NCI-H2081 treated with DMSO at 0.1 percent for 48 hours (cell line): ENCODE measurements at places on chromosomes 13 and 19.
A peak's percentile ranks its signal among the peaks of the same experiment; 100 is the strongest.

DNA sequence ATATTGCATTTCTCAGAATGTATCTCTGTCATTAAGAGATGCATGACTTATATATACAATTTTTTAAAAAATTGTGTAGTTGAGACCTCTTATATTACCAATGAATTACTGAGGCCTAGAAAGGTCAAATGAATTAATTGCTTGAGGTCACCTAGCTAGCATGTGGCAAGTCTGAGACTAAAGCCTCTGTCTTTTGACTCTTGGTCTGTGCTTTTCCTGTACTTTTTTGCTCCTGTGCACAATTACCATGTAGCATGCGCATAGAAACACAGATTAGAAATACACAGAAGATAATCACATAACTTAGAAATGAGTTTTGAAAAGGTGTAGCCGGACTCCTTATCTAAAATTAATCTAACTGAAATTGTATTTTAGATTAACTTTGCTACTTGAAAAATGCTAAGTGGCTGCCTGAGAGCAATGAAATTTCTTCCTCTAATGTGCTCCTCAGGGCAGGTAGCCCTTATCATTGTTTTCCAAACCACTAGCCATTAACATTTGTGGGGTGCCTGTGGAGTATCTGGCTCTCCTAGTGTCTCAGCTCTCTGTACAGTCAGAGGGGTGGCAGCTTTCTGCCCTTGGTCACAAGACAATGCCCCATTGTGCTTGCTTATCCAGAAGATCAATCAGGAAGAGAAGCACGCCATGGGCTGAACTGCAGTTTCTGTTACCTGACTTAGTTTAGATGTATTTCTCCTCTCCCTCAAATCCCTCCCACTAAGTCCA lies 119.6 kb downstream of the RFC3 start:
- DNase-seq = no peak

DNA sequence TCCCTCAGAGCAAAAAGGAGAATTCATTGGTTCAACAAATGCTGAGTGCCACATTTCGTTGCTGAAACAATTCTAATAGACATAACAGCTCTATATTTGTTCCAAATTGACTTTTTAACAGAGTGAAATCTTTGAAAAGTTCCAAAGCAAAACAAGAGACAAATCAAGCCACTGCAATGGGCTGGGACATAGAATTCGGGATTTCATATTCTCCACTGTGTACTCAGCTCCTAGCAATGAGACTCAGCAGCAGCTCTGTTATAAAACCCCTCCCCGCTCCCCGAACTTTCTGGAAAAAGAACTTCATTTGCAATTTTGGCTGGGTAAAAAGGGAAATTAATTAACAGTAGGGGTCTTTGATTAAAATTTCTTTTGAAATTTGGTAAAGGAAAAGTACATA lies 11.3 kb downstream of the RFX2 start:
- DNase-seq = no peak

DNA sequence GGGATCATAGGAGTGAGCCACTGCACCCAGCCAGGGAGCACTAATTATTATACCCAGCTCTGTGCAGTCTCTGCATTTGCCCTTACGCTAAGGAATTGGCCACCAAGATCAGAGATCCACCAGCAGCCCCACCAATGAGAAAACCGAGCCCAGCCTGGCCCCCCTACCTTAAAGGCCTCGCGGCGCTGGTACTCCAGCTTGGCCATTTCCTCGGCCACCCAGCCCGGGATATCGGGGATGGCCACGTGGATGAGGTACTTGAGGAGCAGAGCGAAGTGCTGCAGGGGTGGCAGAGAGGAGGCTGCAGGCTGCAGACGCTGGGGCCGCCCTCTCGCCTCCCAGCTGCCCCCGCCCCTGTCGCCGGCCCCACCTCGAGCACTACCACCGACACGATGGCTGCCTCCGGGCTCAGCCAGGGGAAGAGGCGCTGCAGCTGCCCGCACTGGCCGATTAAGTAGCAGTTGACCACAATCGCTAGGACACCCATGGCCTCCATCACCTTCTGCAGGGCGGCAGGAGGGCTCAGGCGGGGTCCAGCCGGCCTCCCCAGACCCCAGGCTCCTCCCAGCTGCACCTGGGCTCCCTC lies 7.5 kb downstream of the ANO8 start:
- DNase-seq = no peak

- no peak for DNase-seq
These were observed 67.1 kb downstream of the LRCH1 start for GRCh38 chr13:46620029-46620428.

DNA sequence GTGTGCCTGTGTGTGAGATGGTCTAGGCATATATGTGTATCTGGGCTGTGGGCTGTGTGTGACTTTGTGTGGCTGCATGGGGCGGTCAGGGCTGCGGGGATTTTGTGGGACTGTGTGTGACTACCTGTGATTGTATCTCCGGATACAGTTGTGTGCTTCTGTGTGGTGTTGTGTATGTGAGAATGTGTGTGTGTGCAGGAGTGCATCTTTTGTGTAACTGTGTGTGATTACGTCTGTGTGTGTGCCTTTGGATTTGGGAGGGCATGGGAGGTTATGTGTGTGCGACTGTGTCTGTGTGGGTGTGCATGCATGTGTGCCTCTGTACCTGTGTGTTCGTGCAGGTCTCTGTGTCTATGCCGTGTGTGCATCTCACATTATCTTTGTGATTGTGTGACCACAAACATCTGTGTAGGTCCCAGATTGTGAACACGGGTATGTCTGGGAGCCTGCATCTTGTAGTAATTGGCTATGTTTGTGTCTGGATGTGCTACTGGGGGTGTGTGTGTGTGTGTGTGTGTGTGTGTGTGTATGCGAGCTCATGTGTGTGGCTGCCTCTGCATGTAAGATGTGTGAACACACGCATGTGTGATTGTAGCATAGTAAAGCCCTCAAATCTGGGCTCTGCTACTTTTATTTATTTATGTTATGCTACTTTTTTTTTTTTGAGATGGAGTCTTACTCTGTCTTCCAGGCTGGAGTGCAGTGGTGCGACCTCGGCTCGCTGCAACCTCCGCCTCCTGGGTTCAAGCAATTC lies 7.6 kb downstream of the EHD2 start:
- no peak for DNase-seq

DNA sequence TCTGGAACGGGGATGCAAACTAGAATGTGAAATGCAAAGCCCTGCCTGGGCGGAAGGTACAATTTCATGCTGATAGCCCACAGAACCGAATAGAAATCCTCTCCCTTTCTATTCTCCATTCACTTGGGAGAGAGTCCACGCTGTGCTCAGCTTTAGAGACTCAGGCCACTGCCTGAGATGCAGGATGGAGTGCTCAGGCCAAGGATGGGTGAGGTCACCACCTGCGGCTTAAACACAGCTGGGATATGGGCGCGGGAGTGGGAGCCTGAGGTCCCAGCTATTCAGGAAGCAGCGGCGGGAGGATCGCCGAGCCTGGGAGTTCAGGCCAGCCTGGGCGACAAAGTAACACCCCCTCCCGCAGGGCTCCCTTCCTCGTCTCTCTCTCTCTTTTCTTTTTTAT lies 446 bp upstream of the ZNF83 start:
- DNase-seq = no peak

DNA sequence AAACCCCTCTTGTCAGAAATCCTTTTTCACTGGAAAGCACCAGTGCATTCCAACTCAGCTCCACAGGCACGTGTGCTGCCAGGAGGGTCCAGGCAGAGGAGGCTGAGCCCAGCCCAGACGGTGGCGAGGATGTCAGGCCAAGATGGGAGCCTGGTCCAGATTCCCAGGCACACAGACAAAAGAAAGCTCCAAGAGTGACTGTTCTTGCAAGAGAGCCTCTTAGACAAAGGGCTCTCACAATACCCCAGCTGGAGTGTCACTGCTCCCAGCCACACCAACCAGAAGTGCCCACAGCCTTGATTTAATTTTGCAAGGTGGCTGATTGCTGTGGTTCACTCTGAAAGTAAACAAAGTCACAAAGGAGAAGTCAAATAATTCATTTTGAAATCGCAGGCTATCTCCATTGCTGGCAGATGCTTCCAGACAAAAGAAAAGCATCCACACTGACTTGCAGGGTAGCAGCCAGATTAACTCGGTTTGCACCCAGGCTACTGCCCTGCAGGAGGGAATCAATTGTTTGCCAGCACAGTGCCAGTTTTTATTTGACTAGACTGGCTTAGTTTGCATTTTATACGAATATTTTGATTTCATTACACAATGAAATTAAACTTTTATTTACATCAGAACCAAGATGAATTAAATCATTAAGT lies 95.1 kb downstream of the RAB20 start:
- peak; percentile 12 for DNase-seq

- DNase-seq = no peak
These were observed 77.0 kb downstream of the ZNF536 start for GRCh38 chr19:30449078-30449590.

- DNase-seq = no peak
These were observed 29.4 kb downstream of the SPC24 start for GRCh38 chr19:11125994-11126685.

- DNase-seq = peak; percentile 42
These were observed at the start of gene PRR36 for GRCh38 chr19:7874076-7874896. TSS of gene PRR36 (minus strand) at chr19:7874390. CDS start at chr19:7873689, 701 bp downstream.

GRCh38 chr19:54136086-54136863 lies 1.3 kb upstream of the CNOT3 start:
- no peak for DNase-seq

DNA sequence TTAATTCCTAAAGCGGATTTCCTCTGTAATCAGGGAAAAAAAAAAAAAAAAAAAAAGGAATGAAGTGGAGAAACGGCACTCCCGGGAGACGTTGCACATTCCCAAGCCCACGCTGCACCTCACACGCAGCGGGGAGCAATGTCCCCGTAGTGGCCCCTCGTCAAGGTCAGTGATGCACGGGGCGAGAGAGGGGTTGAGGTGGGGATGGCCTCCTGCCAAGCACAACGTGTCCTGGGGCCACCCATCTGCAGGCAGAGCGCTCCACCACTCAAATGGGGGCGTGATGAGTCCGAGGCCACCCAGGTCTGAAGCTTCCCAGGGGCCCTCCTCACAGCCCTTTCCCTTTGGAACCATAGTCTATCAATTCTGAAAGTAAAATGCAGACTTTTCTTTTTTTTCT lies 15.1 kb downstream of the PLK5 start:
- no peak for DNase-seq

DNA sequence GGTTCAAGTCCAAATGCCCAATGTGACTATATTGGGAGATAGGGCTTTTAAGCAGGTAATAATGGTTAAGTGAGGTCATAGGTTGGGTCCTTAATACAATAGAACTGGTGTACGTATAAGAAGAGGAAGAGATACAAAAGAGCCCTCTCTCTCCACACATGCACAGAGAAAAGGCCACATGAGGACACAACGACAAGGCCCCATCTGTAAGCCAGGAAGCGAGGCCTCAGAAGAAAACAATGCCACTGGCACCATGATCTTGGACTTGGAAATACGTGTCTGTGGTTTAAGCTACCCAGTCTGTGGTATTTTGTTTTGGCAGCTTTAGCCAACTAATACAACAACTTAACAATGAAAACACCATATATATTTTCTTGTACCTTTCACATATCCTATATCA lies 23.4 kb upstream of the RFC3 start:
- no peak for DNase-seq

DNA sequence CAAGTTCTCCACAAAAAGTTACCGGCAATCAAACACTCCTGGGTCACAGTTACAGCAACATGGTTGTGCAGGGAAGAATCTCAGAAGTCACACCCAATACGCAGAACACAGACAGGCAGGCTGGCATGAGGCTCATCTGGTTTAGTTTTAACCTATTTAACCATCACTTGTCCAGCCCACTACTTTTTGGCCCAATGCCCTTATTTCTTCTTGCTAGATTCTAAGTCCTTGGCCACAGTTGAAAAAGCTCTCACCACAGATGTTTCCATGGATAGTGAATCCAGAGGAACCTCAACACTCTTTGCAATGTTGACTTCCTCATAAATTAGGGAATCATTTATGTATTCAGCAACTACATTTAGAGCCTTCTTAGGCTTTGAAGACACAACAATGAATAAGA lies 50.7 kb upstream of the FNDC3A start:
- no peak for DNase-seq

DNA sequence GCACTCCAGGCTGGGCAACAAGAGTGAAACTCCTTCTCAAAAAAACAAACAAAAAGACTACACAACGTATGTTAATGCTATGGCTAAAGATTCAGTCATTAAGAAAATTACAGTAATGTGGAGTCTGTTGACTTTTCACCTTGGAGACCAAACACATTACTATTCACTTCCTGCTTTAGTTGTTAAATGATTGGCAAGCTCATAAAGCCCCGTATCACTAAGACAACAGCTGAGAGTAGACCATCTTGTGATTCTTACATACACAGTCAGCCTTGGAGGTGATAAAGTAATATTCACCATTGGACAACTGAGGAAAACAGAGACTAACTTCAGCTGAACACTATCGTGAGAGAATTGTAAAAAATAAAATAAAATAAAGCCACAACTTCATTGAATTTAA lies 86.5 kb downstream of the KCTD12 start:
- peak; percentile 38 for DNase-seq

DNA sequence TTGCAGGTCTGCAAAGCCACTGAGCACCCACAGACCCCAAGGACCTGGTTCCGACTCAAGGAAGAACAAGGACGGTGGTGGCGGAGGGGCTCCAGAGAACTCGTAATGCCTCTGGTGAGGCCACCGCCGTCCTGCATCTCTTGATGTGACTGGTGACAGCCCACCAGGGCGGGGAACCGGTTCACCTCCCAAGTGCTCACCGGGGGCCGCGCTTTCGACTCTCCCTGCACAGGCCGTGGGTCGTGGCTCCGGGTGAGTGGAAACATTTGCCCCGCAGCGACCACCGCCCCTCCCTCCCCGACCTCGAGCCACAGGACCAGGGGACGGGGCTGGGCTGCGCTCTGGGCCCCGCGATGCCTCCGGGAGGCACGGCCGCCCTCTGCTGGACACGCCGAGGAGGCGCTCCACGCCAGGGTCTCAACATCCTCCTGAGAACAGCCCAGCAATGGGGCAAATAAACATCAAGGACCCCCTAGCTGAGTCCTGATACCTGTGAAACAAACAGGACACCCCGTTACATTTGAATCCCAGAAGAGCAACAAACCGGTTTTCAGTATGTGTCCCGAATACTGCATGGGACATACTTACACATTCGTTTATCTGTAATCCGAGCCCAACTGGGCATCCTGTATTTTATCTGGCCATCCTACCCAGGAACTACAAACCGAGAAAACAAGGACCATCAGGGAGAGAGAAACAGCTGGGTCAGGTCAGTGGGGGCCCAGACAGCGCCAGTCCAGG lies 3.9 kb upstream of the PLPP2 start:
- DNase-seq = no peak

- no peak for DNase-seq
These were observed 40.5 kb downstream of the USP12 start for GRCh38 chr13:27130979-27131623.

GRCh38 chr19:51043497-51043896 lies 8.7 kb upstream of the KLK12 start:
- DNase-seq = no peak

- DNase-seq = no peak
These were observed 47.0 kb downstream of the RUBCNL start for GRCh38 chr13:46340011-46340410.

DNA sequence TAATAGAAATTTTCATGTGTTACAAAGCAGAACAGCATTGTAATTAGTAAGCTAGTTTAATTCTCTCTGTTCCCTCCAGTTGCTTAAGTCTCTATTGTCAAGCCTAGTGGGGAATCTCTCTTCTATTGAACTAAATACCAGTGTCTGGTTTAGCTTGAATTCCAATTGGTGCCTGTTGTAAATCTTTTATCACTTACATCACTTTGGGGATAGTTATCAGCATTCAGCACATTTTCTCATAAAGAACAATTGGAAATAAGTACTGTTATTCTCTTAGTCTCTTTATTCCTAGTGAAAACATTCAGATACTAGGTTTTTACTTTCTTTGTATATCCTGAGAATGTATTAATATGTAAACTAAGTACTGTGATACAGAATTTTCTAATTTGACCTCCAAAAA lies 25.2 kb downstream of the IPO5 start:
- no peak for DNase-seq

- DNase-seq = no peak
These were observed 169.8 kb downstream of the SUCLA2 start for GRCh38 chr13:47831265-47831664.
